ENCODE measurements at places on chromosomes 3 and 15.

DNA sequence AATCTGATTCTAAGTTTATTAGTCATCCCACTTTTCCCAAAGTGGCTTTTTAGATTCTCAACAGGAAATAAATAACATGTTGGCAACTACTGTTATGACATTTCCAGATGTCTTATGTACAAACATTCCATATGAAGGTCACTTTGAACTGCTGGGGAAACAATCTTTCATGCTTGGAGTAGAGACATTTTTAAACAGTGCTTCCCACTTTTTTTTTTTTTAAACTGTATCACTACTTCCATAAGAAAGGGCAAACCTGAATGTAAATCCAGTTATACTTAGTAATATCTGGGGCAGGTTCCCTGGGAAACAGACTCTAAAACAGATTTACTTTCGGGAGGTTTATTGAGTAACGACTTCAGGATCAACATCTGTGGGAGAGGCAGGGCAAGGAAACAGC lies 473.8 kb downstream of the TAFA4 start:
- no peak for DNase-seq

DNA sequence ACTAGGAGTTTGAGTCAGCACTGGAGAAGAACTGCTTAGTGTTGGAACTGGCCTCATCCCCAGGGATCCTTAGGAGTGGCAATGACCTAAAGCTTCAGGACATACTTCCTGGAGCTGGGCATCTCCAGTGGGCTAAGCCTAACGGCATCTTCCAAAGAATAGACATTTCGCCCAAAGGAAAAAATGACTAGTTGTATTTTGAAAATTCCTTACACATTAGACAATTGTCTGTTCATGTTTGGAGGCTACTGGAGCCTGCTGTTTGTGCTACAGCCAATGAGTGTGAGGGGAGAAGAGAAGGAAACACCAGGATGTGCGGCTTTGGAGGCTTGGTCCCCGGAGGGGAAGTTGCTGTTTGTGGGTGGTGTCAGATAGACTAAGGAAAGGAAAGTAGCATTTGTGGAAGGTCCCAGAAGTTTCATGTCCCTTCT lies 77.6 kb downstream of the POLR2M start:
- DNase-seq: no peak

- no peak for DNase-seq
Measured at GRCh38 chr15:78044407-78045155, 32.9 kb downstream of the TBC1D2B start.

DNA sequence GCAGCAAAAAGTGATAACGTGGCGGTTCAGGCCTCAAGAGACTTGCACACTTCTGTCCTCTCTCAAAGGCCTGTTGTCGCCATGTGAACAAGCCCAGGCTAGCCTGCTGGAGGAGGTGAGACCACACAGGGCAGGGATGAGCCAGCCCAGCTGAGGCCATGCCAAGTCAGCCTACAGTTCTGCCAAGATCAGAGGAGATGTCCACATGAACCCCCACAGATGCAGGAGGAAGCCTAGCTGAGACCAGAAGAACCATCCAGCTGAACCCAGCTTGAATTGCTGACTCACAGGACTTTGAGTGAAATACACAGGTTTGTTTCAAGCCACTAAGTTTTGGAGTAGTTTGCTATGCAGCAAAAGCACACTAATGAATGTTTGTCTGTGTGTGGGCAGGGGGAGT lies 50.3 kb upstream of the SEC13 start:
- no peak for DNase-seq

DNA sequence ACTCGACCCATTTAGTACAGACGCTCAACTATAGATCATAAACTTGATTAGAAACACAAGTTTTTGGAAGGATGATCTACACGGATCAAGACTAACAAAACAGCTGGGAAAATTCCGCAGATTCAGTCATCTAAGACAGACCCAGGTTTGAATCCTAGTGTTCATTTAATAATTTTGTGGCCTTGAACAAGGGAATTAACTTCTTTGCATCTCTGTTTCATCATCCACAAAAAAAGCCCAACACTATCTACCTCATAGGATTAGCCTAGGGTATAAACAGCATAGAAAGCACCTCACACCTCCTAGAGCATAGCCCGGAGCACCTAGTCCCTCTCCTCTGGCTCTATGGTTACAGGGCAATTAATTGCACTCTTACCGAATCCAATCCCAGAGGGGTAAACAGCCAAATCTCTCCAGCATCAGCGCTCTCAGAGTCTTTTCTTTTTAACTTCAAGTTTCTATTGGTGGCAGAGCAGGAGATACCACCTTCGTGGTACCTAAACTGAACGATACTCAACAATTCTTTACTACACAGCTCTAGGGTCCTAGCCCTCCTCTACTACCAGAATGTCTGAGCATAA lies 3.5 kb downstream of the TBL1XR1 start:
- no peak for DNase-seq

DNA sequence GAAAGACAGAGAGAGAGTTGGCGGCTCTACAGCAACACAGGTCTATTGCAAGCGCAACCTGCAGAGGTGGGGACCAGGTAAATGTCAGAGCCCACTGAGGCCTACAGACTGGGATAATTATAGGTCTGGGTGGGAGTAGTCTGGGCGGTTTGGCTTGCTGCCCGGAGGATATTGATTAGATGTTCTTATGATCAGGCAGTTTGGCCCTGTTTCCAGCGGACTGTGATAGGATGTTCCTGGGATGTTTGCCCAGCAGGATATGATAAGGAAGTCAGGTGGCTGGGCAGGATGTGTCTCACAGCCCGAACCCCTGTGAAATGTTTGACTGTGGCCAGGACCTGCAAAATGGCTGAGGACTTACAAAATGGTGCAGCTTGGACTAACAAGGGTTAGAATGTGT lies 364.9 kb downstream of the NAALADL2 start:
- DNase-seq: no peak

All from D721Med (cell line).